Posterior cingulate gyrus (tissue), 11 donors: ENCODE measurements at places on chromosomes 3 and 15.

DNA sequence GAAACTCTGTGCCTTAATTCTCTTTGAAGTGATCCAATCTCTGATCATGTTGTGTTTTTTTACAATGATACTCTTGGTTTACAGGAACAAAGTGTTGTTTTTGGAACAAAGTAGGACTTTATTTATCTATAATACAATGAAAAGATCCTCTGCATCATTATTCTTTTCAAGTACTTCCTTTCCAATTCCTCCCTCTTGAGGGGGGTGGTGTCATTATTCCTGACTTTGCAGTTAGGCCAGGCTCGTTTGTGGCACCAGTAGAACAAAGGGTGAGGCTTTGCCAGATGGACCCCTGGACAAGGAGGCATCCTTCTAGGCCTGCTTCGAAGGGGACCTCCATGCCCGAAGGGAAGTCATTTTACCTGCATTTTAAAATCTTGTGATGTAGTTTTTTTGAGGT, 41.7 kb upstream of the ZBTB38 start:
- no peak for DNase-seq

DNA sequence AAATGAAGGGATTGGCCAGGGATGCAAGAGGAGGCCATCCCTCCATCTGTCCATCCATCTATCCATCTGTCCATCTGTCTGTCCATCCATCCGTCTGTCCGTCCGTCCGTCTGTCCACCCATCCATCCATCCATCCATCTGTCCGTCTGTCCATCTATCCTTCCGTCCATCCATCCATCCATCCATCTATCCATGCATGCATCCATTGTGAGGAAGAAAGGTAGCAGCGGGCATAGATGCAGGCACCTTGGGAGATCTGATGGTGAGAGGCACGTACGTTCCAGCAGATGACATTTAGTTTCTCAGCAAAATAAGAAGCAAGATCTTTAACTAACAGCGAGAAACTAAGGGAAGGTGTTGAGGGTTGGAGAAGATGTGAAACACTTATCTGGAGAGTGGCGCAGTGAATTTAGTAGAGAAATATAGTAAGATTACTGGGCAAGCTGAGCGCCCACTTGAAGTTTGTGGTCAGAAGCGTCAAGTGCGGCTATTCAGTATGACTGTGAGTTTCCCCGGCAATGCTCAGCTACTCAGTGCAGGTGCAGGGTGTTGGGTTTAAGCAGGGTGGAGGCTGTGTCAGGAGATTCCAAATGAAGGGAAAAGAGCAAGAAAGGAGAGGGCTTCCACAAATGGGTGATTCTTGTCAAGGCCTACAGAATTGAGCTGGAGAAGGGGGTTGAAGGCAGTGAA, 22.4 kb upstream of the SRP14 start:
- DNase-seq, result no peak

DNA sequence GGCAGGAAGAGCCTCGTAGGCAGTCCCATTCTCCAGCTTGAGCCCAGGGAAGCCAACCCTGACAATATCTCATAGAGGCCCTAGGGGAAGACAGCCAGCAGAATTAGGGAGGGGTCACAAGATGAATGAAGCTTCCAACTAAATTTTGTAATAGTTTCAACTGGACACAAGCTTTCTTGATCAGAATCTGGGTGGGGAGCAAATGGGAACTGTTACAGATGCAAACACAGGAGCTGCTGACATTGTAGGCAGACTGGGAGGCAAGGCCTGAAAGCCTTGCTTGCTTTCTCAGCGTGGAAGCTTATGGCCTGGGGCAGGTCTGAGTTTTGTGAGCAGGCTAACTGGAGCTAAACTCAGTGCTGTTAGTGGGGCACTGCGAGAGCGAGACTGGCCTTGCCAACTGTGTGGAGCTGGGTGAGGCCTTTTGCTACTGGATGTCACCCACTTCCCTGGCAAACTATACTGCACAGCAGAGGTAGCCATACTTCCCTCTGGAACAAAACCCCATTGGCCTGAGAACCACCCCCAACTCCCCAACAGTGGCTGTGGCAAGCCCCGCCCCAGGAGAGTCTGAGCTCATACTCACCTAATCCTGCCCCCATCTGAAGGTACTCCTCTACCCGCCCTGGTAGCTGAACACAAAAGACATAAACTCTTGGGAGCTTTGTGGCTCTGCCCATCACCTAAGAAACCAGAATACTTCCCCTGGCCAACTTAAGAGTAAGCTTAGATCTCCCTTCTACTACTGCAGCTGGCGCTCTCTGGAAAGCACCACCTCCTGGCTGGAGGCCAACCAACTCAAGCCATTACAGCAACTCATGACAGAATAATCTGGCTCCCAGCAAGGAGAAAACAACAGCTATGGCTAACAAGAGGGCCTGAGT, 42.9 kb downstream of the CFAP20DC start:
- peak; percentile 72 for DNase-seq

GRCh38 chr3:60531759-60532158, 719.5 kb downstream of the FHIT start:
- DNase-seq, result no peak

DNA sequence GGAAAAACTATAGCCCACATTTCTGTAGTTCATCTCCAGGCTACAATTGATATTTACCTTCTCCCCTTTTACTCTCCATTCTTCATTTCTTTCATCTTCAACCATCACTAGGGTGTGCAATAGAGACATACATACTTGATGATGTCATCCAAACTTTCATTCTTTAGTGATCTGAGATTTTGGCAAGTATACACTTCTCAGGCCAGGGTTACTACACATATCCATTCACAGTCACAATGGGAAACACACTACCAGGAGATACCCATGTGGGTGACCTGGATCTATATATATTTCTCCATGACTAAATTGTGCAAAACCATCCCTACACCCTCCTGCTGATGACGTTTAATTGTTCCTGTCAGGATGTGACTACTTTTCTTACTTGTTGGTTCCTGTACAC, 769.5 kb upstream of the DPPA4 start:
- no peak for DNase-seq

DNA sequence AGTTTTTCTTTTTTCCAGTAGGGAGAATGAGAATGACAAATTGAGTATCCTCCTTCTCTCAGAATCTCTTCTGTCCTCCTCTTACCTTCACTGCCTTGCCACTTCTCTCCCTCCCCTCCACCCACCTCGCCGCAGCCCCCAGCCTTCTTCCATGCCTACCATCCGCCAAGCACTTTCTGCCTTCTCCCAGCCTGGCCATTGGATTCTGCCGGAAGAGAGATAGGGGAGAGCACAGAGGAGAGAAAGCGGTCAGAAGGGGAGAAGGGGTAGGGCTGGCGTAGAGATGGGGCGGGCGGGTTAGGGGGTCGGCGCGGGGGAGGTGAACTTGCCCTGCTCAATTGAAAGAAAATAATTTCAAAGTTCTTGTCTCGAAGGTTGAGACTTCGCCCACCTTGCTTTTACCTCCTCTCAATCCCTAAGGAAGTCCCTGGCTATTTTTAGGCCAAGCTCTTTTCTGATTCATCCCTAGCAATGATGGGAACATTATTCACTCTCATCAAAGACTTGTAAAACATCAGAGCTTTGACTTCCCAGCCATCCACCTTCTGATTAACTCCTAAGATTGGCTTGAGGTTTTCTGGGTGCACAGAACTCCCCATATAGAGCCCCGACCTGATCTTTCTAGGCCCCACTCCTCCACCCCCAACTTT, 811 bp downstream of the C3orf52 start:
- DNase-seq, result no peak

DNA sequence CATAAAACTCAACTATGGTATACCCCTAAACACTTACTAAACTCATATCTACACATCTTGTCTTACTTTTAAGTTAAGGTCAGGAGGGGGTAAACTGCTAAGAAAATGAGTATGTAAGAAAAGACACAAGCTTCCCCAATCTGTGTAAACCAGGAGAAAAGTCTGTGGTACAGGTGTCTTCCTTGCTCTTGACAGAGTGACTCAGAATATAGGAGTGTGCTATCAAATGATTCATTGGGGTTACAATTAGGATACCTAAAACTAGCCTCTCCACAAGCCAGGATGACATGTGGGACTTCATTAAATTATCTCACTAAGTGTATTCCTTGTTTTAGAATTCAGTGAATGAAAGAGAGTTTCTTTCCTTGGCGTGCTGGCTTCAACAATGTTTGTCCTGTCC, 274.8 kb downstream of the BBX start:
- DNase-seq, result no peak

DNA sequence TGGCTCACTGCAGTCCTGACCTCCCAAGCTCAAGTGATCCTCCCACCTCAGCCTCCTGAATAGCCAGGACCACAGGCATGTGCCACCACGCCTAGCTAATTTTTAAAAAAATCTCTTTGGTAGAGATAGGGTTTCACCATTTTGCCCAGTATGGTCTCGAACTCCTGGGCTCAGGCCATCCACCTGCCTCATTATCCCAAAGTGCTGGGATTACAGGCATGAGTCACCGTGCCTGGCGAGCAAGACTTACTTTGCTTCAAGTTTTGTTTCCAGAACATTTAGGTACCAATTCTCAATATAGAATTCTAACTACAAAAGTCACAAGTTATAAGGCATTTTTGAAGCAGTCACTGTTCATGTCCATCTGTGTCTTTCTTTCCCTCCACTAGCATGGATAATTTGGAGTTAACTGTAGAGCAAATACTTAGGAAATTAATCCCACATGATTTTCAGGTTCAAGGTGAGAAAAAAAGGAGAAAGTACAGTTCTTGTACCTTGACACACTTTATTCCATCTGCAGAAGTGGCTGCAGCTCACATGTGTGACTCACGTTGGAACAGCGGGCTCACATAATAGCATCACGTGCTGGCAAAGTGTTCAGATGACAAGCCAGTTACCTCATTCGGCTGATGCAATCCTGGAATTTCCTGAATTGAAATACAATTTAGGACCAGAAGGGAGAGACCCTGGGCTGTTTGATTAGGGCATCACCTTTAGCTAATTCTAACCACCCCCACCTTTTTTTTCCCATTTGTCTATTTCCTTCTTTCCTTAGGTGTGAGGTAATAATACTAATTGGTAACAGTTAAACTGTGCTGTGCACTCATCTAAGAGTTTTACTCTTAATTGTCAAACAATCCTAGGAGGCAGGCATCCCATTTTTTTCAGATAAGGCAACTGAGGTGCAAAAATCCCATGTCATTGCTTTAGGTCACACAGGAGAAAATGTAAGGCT, 46.9 kb upstream of the NEDD4 start:
- DNase-seq, result no peak

- DNase-seq, result no peak
Observed at GRCh38 chr15:59436774-59437141, 1.2 kb upstream of the FAM81A start.

DNA sequence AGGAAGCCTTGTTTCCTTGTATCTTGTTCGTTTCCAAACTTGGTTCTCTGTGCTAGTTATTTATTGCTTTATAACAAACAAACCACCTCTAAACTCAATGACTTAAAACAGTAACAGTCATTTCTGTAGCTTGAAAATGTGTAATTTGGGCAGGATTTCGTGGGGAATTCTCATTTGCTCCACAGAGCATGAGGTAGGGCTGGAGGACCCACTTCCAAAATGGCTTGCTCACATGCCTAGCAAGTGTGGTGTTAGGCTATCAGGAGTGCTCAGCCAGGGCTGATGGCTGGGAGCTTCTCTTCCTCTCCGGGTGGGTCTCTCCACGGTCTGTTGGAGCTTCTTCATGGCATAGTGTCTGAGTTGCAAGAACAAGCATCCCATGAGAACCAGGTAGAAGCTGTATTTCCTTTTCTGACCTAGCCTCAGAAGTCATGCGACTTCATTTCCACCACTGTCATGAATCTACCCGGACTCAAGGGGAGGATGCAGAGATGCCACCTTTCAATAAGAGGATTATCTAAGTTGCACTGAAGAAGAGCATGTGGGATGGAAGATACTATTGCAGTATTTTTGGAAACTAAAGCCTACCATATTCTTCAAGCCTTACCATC, 8.2 kb upstream of the TNIK start:
- DNase-seq, result no peak

DNA sequence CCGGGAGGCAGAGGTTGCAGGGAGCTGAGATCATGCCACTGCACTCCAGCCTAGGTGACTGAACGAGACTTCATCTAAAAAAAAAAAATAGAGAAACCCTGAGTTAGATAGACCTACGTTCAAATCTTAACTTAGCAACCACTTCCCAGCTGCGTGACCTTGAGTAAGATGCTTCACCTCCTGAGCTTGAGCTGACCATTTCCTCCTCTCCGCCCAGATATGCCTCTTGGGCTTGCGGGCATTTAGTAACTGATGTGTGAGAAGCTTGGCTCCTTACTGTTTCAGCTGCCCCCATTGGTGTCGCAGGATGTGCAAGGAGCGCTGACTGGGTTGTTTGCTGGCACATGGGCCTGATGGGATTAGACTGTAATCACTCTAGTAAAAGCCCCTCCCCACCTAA, 26.9 kb upstream of the ATG7 start:
- DNase-seq, result no peak
